Stimulated activated CD8-positive, alpha-beta memory T cell treated with anti-CD3 and anti-CD28 coated beads, Interleukin-12 subunit alpha, Interleukin-12 subunit beta, amount 100 ng/mL, for 1 hour (primary cell): ENCODE measurements at places on chromosomes 7 and 10.

DNA sequence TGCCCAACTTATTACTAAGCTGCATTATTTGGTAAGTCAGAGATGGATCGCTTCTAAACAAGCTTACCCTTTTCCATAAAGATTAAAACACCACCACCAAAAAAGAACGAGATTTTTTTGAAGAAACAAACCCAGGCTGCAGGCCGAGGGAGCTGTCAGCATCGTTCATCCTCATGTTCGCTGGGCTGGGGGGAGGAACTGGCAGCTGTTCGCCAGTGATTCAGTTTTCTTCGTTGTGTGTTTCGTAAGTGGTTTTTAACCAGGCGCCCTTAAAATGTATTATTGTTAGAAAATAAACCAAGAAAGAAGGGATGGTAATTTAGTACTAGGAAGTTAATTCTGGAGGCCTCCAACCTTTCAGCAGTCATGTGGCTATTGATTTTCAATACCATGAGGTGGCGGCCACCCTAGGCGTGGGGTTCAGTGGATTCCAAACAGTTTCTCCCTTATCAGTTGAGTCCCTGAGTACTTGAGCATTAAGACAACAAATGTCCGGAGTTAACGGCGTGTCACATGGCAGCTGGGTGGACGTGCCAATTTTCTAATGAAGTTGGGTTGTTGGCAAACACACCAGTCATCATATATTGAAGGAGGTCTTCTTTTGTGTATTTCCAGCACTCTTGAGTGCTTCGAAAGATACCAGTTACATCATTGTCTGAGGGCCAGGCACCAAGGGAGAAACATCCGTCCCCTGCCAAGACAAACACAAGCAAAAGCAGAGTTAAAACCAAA is 173.2 kb downstream of the EBF3 start:
- DNase-seq = no peak

- DNase-seq = no peak
These were observed 961.4 kb upstream of the ZNF722 start for GRCh38 chr7:63037242-63037641.

DNA sequence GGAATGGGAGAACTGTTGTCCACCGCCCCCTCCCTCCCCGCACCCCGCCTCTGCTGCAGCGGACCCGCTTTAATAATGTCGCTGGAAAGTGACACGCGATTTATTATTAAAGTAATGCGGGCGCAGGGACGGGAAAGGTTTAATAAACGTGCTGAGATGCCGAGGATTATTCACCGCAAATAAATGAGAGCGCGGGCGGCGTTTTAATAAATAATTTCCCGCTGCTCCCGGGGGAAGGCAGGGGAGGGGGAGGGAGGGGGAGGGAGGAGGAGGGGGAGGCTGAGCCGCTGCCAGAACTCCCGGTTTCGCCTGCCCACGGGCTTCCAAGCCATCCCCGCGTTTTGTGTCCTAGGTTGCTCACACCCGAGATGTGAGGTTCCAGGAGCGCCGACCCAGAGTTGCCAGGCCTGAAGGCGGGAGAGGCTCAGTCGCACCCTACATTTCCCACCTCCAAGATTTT is 5.1 kb downstream of the KAZALD1 start:
- no peak for DNase-seq

DNA sequence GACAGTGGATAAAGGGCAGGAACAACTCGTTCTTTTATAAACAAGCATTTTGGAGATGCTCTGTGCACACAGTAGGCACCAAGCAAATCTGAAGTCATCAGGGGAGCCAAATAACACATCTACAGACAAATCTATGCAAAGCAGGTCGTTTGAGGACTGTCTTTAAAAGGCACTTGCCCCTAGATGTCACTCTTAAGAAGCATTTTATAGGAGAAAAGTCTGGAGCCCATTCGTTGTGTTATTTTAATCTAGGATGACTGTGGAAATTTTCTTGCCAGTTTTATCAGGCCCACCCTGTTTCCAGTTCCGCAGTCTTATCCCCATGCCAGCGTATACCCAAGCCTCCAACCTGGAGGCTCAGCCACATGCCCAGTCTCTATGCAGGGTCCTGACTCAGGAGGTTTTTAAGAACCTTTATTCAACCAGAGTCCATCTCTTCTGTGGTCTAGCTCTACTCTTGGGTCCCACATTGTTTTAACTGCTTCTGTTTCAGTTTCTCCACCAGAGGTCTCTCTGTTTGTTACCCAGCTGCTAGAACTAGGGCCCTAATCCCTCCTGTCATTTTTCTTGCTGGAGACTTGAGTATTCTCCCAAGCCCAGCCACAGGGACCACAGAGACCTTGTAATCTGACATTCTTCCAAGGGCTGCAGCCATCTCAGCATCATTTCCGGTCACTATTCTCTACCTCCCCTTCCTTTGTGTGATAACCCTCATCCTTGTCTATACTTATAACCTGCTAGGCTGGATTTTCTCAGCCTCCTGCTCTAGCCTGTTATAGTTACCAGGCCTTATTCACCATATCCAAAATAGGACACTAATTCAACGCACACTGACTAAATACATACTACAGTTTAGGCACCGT is 26.7 kb downstream of the PIK3CG start:
- no peak for DNase-seq

- DNase-seq = no peak
These were observed 509 bp upstream of the ING3 start for GRCh38 chr7:120949998-120950538.

DNA sequence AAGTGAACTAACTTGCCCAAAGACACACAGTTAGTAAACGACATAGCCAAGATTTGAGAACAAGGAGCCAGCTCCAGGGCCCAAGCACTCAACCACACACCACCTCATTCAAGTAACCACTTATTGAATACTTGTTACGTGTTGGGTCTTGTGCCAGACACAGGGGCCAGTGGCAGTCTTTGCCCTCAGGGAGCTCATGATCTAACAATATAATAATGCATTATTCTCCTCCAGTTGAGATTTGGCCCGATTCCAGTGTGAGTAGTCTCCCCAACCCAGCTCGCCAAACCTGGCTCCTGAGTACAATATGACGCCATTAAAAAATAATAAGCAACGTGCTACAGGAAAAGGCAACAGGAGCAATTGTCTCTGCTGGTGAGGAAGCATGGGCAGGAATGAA is 14.4 kb upstream of the STK17A start:
- DNase-seq = no peak

DNA sequence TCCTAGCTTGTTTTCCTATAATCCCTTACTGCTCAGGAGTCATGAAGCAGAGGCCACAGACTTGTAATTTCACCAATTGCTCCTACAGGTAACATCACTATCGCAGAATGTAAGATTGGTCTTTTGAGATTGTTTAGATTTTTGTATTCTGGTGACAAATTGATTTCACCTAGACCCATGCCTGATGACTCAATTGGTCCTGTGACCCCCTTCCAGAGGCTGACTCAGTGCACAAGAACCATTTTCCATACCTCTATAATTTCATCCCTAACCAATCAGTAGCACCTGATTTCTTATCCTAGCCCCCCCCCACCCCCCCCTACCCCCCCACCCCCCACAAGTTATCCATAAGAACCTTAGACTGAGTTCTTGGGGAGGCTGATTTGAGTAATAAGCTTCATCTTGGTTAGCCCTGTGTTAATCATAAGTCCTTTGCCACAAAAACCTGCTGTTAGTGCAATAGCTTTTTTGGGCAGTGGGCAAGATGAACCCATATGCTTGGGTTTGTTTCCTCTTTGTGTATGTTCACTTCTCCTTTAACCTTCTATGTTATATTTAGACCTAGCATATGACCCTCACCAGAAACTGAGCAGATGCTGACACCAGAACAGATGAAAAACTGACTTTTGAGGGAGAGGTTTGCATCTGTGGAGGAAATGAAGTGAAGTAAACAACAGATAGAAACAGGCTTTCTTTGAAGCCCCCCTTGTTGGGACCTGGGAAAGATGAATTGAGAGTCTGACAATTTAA is 187.1 kb downstream of the KIF20B start:
- no peak for DNase-seq

DNA sequence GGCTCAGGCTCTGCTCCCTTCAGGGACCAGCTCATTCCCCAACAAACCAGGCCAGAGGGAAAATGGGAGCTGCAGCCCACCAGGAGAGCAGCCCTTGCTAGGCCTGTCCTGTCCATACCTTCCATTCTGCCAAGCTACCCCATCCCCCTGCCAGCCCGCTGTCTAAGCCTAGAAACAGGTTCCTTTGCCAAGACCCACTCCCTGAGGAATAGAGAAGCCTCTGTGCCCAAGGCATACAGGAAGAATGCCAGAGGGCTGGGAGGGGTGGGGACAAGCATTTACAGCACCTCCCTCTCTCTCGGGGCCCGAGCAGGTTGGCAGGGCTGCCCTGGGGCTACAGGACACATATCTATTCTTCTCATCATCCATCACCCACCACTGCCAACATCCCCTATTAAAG is 178.3 kb downstream of the GRID1 start:
- DNase-seq = no peak

- no peak for DNase-seq
These were observed 64.3 kb upstream of the GPR22 start for GRCh38 chr7:107405559-107405958.

- DNase-seq = no peak
These were observed 28.4 kb downstream of the JMJD1C start for GRCh38 chr10:63437116-63437949.

- no peak for DNase-seq
These were observed 105.2 kb upstream of the PPIF start for GRCh38 chr10:79241990-79242619.

DNA sequence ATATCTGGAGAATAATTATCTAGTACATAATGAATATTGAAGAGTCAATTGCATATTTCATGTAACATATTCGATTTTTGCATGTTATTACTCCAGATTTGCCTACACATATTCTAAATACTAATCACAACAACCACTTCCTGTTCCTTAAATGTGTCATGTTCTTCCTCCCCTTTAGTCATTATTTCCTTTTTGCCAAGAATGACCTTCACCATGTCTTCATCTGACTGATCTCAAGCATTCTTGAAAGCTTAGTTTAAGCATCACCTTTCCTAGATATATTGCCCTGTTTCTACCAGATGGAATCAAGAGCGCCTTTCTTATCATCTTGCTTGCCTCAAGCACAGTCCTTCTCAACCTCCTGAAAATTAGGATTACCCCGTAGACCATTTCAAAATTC is 23.5 kb upstream of the MEOX2 start:
- no peak for DNase-seq

DNA sequence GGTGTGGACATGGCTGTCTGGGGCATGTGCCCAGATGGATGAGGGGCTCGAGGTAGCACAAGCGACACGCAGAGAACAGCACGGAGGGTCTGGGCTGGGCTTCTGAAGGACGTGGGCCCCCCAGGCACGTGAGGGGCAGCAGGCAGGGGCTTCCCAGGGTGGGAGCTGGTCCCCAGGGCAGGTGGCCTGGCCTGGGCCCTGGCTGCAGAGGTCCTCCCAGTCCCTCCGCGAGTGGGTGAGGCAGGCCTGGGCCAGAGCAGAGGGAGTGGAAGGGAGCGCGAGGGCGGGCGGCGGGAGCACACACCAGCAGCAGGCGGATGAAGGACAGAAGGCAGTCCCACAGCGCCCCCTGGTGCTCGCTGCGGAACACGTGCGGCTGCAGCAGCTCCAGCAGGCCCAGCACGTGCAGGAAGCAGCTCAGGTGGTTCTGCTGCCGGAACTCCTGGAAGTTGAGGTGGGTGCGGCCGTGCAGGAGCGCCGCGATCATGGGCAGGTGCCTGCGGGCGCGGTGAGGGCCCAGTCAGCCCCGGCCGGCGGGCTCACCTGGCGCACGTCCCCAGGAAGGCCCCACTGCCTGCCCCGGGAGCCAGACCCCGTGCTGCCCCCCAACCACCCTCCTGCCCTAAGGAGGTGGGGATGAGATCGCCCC is 14.7 kb upstream of the MICALL2 start:
- peak; percentile 69 for DNase-seq

DNA sequence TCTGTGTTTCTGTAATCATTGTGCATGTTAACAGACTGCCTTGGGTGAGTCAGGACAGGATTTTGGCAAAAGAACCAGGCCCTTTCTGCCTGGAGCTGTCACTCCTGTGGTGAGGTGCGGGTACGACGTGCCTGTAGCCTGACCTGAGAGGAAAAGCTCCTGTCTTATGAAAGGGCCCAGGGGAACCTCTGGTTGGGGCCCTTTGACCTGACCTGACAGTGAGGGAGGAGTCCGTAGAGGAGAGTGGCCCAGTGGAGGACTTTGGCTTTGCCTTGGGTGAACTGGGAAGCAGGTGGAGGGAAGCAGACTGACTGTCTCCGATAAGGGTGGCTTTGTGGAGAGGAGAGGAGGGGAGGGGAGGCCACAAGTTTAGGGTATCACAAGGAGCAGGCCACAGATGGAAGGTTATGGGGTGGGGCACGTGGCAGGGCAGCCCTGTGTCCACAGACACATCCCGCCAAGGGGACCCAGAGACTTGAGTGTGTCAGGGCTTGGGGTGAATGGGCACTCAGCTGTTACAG is 6.9 kb downstream of the PFKP start:
- DNase-seq = no peak

DNA sequence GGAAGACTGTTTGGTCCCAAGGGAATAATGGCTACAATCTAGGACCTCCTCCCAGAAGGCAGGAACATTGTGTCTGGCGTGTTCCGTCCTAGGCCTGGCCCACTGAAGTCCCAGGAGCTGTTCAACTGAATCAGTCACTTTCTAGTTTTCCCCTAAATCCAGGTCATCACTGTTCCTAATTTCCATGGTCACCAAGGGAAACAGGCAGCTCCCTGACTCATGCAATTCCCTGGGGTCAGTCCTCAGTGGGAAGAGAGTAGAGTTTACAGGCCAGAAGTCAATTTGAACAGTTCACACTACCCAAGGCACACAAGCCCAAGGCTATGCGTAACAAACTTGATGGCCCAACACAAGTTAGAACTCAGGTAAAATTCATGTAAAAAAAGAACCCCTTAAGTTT is 44.0 kb downstream of the CREB3L2 start:
- no peak for DNase-seq
